ENCODE measurements at places on chromosomes 4 and X. TPM values are rescaled to one million over a fixed set of nuclear protein-coding genes. Genes with fewer than 3 reads are reported as not detected.

Gene SH2D1A
- total RNA-seq, result not detected

Gene AKAP4
- total RNA-seq, result not detected

Gene ARHGAP36
- total RNA-seq, result not detected

Gene ARMCX4
- total RNA-seq, result 2.5 TPM

Gene TMPRSS11A
- total RNA-seq, result not detected

Gene PRRG3
- 0.10 TPM for total RNA-seq

Gene SMR3B
- total RNA-seq, result not detected

Gene EPGN
- not detected for total RNA-seq

Gene MAML3
- 6.0 TPM for total RNA-seq

Gene PDCL2
- total RNA-seq, result not detected

Gene SUPT20HL1
- not detected for total RNA-seq

Gene CNOT6L
- total RNA-seq, result 7.4 TPM

Gene RADX
- total RNA-seq, result 0.19 TPM

Gene TTC29
- total RNA-seq, result not detected

Gene CXorf49
- total RNA-seq, result not detected

Gene CXCL6
- 87.1 TPM for total RNA-seq

Gene ADGRL3
- total RNA-seq, result 2.7 TPM

Gene UGT2B17
- not detected for total RNA-seq

Gene CITED1
- not detected for total RNA-seq

Gene SHISA3
- total RNA-seq, result 71.1 TPM

Gene HERC3
- 5.5 TPM for total RNA-seq

Gene HSFX3
- not detected for total RNA-seq

Gene GEMIN8
- total RNA-seq, result 38.7 TPM

Gene CSAG3
- not detected for total RNA-seq

Gene PGAM4
- total RNA-seq, result not detected

Gene PASD1
- not detected for total RNA-seq

Gene CT45A5
- not detected for total RNA-seq

Gene MID1
- total RNA-seq, result 21.5 TPM

Gene SPACA5
- not detected for total RNA-seq

Gene PROM1
- total RNA-seq, result not detected

Gene UGT2B11
- total RNA-seq, result not detected

Gene LRIT3
- not detected for total RNA-seq

Gene NAT8L
- total RNA-seq, result 1.6 TPM

Gene CHST7
- total RNA-seq, result 11.7 TPM

Gene FGFBP1
- not detected for total RNA-seq

Gene ATP2B3
- total RNA-seq, result not detected

Gene HAND2
- total RNA-seq, result 15.3 TPM

Gene SUPT20HL2
- not detected for total RNA-seq

Gene PRKG2
- total RNA-seq, result 4.1 TPM

Gene LRAT
- total RNA-seq, result not detected
